ENCODE measurements at places on chromosomes 11 and 22. TPM values are rescaled to one million over a fixed set of nuclear protein-coding genes. Genes with fewer than 3 reads are reported as not detected.

GRCh38 chr11:119744577-119744976 lies 15.6 kb upstream of the NECTIN1 start:
- no peak for DNase-seq

DNA sequence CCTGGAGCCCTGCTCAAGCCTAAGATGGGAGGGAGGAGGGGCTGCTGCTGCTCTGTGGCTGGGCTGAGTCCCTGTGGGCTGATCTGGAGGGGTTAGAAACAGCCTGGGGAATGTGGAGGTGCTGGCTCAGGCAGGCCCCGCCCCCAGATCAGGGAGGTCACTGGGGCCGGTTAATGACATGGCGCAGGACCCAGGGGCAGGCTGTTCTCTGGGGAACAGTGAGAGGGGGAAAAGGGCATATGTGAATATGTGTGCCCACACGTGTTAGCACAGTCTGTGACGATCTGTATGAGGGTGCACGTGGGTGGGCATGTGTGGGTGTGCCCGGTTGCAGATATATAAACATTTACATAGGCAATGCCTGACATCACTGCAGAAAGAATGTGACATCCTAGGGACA lies 143.5 kb downstream of the MIAT start:
- no peak for DNase-seq

DNA sequence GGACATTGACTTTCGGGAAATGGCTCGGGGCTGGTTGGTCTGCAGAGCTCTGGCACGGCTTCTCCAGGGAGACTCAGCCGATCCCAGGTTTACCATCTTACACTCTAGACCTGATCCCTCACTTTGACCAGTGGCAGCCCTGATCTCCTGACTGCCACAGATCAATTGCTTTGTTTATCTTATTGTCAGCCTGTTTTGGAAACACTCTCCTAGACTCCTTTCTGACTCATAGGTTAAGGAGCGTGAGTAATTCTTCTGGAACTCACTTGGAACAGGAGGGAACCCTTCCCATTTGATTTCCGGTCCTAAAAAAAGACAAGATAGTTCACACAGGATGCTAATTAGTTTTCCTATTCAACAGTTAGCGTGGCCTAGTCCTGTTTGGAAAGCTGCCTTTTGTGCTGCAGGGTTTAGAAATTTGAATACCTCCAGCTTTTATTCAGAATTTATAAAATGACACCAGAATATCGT lies 16.0 kb upstream of the BMAL1 start:
- DNase-seq = no peak

Gene OR8B2
- not detected for total RNA-seq

GRCh38 chr11:110527146-110527545 lies 97.4 kb downstream of the FDX1 start:
- DNase-seq = no peak

DNA sequence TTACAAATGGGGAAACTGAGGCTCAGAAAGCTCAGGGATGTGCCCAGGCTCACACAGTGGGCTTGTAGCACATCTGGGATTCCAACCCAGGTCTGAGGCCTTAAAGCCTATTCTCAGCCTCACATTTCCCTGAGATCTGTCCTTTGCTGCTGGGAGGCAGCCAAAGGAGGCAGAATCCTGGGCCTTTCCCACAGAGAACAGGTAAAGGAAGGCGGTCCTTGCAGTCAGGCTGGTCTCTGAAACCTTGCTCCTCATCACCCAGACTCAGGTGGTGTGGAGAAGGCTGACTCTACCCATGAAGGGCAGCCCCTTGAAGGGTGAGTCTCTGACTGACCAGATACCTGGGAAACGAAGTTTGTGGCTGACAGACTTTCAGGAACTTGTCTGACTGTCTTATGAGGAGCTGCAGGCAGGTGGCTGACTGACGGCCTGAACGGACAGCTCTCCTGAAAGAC lies 7.8 kb downstream of the SLCO2B1 start:
- no peak for DNase-seq

DNA sequence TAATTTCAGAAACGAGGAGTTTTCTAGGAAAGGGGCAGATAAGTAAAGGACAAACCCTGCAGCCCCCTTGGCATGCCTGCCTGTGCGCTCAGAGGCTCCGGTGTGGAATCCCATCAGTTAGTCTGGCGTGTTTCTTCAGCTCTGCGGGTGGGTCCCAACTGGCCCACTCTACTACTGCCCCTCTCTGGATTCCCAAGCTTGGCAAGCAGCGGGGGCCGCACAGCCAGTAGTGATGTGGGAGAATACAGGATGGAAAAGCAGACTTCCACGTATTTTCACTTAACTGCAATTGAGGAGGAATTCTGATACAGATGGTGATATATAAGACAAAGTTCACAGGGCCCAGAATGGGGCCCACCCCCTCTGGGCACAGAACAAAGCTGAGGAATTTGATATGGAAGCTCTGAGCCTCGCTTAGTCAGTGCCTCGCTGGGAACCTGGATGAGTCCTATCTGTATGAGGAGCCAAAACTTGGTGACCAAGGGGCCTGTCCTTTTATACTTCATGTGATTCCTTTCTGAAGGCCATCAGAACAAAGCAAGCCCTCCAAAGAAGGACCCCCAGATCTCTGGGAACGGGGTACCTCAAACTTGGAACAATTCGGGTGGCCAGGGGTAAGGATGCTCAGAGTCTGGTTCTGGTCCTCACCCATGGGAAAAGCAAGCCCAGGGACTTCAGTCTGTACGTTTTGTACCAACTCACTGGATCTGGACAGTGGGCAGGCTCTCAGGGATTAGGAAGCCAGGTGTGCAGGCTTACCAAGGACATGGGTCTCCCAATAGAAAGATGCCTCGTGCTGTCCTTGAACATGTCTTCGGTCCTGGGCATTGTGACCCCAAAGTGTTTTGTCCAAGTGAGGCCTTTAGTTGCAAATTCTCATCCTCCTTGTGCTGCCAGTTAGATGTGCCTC lies 26.0 kb downstream of the RELT start:
- DNase-seq = no peak

Gene PGA5
- total RNA-seq = 0.19 TPM

DNA sequence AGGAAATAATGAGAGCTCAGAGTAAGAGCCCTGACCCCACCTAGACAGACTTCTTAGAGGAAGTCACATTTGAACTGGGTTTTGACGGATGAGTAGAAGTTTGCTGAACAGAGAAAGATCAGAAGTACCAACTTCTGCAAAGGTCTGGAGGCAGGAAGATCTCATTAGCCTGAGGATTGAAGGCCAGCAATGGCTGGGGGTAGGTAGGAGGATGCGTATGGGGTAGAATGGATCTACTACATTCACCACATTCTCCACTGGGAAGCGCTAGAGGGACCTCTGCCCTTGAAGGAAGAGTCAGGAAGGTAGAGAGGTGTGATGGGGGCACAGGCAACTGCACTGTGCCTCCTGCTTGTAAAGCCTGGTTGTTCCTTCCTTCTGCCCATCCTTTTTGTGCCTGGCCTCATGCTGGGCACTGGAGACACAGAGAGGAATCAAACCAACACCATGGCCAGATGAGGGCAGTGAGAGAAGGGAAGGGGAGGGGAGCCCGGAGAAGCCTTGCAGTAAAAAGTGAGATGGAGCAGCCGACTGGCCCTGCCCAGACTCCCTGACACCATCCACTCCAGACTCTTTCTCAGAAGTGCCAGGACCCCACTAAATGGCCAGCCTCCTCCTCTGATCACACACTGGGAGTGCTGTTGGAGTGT lies 4.9 kb downstream of the TPBGL start:
- DNase-seq = no peak

Gene ZNF215
- 3.2 TPM for total RNA-seq

Gene APOL4
- 0.45 TPM for total RNA-seq

- no peak for DNase-seq
Observed at GRCh38 chr11:69801513-69802335, 17.5 kb downstream of the FGF3 start.

- no peak for DNase-seq
Observed at GRCh38 chr11:14288189-14288935, 70.6 kb downstream of the RRAS2 start.

GRCh38 chr22:29300467-29300806 lies 6.0 kb upstream of the GAS2L1 start:
- DNase-seq = no peak

DNA sequence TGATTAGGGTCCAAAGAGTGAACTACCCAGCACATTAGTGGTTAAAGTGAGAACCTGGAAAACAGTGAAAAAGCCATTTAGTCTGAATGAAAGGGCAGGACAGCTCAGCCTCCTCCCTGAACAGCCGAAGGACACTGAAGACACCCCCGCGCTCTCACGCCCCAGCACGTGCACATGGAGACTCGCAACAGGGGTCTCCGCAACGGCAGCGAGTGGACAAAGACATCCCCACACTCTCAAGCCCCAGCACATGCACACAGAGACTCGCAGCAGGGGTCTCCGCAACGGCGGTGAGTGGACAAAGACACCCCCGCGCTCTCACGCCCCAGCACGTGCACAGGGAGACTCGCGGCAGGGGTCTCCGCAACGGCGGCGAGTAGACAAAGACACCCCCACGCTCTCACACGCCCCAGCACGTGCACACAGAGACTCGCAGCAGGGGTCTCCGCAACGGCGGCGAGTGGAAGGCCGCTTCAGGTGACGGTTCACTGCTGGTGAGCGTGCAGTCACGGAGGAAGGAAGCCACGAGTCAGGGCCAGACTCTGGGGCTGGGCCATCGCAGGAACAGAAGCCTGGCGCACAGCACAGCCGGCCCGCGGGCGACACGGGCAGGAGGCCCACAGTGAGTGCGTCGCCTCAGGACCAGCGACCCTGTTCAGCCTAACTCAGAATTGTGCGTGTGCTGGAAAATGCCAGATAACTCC lies 43.6 kb downstream of the BRD1 start:
- DNase-seq = no peak

- DNase-seq = no peak
Observed at GRCh38 chr11:127392575-127392974, 392.0 kb upstream of the KIRREL3 start.

Gene OR5A1
- total RNA-seq = not detected

Gene EIF4ENIF1
- total RNA-seq = 14.3 TPM

Gene OLFML1
- not detected for total RNA-seq

DNA sequence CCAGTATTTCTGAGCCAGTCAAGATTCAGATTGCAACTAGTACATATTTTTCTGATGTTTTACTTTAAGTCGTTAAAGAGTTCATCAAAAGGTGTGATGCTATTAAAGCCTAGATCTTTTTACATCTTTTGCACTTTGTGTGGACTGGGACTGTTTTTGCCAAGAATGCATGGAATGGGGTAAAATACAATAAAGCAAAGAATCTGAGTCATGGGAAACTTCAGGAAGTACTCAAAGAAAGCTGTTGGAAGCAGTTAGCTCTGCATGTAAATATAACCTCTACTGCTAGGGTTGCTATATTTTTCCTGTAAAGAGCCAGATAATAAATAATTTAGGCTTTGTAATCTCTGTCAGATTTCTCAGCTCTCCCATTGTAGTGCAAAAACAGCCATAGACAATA lies 20.9 kb downstream of the ATXN10 start:
- no peak for DNase-seq

Gene TMEM126A
- total RNA-seq = 27.1 TPM

Gene LRRC74B
- not detected for total RNA-seq

Measured in esophagus squamous epithelium (tissue), 5 donors.